ENCODE measurements at places on chromosomes 11 and 22.

DNA sequence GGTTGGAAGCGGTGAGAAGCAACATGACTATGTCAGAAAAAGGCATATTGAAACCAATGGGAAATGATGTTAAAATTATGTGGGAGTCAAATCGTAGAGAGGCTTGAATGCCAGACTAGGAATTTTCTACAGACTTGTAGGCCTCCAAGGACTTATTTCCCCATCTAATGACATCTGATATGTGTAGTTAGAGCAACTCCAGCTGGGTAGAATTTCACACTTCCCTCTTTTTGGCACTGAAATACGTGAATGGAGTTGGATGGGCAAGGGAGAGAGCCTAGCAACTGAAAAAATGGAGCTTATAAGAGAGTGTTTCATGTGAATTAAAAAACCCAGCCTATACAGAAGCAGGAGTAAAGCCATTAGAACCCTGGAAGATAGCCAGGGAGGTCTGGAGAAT, 304.2 kb downstream of the INSC start:
- DNase-seq, result no peak

DNA sequence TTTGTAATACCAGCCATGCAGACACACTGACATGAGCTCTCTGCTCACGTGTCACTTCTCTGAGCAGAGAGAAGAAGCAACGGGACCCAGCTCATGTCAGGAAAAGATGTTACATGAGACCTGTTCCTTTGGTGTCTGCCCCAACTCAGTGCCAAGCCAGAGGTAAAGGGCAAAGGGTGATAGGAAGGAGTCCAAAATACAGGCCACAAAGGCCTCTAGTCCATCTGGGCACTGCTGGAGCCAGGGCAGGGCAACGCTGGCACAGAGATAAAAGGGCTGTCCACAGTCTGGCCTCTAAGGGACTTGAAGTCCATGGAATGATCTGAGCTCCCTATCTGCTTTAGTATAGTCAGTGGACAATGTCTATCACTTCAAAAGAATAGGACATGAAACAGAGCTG, 79.3 kb downstream of the SLC1A2 start:
- DNase-seq, result no peak

- peak; percentile 82 for DNase-seq
Observed at GRCh38 chr22:35023692-35024363, 42.1 kb upstream of the ISX start.

GRCh38 chr11:92376146-92376599, 151.6 kb downstream of the FAT3 start:
- DNase-seq, result no peak

DNA sequence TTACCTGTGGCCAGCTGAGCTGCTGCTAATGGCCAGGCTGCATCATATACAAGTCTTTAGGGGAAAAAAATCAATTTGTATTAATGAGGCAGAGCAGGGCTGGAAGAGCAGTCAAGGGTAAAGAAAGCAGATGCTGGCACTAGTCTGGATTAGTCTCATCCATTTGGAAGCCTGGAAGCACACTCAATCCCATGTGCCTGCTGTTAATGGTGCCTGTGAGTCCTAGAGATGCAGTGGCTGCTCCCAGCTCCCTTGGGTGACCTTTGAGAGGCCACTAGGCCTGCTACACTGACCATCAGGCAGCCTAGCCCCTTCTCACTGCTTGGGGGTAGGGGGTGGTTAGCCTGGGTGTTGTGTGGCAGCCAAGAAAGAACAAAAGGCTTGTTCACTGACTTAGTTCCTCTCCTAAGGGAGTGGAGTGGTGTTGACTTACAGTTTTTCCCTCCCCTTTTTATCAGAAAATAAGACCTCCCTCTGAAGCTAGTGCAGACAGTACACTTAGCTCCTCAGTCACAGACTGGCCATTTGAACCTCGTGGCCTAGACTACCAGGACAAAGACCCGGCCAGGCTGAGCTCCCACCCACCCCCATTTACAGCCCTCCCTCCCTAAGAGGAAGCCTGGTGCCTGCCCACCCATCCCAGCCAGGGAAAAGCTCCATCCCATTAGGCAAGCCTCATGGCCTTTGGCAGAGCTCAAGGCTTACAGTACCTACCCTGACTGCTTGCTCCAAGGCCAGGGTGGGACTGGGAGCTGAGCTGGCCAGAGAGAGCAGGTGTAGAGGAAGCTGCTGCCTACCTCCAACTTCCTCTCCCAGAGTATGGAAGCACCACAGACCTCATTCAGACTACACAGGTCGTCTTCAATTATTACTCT, 7.8 kb downstream of the PIK3IP1 start:
- no peak for DNase-seq

DNA sequence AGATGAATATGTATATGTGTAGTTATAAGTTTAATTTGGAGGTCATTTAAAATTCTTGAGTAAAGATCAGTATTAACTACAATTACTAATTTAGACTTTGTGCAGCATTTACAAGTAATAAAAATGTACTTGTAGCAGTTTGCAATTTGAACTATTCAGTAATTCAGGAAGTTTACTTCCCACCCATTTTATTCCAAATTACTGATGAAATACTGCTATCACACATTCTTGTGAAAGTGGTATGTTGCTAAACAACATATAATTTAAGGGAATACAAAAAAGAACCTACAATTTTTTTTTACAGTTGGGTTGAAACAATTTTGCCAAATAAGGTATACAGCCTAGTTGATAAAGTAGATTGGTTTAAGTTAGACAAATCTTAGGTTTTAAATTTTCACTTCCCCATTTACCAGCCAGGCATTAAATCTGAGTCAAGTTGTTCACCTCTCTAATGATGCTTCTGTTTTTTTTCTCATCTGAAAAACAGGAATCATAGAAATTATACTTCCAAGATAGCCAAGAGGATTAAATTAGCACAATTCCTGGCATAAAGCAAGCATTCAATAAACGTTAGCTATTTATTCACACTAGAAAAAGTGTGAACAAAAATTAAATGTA, 45.3 kb downstream of the ZBTB44 start:
- no peak for DNase-seq

DNA sequence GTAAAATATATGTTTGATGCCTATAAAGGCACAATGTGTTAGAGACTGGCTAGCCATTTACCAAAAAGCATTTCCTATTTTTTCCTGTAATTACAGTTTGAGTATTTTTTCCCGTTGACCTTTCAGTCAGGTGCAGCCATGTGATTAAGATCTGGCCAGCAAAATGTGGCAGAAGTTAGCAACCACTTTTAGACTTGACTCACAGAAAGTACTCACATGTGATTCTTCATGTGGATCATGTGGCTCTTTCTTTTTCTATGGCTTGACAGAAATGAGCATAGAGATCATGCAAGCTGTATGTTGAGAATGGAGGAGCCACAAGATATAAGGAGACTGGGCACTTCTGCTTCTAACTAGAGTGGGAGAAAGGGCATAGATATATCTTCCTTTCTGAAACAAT, 27.3 kb upstream of the RAB38 start:
- DNase-seq, result no peak

- DNase-seq, result no peak
Observed at GRCh38 chr11:112977755-112978154, 16.5 kb downstream of the NCAM1 start.

GRCh38 chr11:3207526-3208189, 11.0 kb downstream of the MRGPRG start:
- DNase-seq, result no peak

- DNase-seq, result no peak
Observed at GRCh38 chr11:47924184-47924691, 56.1 kb upstream of the PTPRJ start.

DNA sequence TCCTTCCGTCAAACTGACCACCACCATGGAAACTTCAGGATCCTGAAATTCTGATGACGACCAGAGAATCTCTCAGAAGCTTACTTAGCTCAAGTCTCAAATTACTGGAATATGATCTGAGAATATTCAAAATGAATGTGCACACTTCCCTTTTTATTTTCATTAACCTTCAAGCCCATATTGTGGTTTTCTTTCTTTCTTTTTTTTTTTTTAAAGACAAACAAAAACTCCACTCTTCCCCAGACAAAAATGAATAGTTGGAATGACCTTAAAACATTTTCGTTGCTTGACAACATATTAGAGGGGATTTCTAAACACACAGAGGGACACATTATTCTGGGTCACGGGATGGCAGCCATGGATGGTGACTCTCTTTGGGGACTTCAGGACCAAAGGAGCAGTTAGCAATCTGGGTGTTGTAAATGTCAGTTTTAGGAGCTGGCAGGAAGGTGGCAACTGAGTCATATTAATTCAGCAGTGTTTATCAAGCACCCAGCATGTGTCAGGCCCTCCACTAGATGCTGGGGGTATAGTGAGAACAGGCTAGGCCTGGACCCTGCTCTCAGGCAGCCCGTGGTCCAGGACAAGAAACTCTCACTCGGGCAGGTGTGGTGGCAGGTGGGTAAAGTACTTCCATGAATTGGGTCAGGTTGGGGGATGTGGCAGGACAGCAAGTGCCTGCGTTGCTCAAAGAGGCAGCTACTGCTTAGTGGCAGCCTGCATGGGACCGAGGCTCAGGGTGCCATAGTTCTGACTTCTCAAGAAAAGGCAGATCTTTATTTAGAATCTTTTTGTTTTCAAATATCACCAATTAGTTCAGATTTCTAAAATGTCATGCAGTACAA, 126.1 kb downstream of the HIPK3 start:
- no peak for DNase-seq

DNA sequence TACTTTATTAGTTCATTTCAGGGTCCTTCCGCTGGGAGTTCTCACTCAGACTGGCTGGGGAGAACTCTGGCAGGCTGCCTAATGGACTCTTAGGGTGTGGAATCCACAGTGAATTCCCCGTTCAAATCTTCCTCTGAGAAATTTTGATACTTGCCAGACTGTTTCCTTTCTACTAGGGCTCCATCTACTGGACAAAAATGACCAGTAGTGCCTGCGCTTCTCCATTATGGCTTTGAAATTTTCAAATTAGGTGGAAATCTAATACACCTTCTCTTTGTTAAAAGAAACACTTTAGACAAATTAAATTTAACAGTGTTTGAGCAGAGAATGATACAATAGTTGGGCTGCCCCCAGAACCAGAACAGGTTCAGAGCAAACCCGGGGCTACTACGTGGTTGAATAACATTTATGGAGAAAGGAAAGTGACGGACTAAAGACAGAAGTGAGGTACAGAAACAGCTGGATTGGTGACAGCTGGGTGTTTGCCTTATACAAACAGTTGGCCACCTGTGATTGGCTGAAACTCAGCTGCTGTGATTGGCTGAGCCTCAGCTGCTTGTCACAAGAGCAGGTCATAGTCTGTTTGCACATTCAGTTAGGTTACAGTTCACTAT, 52.9 kb upstream of the FDX1 start:
- DNase-seq, result no peak

GRCh38 chr11:1825039-1825740, 9.6 kb upstream of the SYT8 start:
- no peak for DNase-seq

DNA sequence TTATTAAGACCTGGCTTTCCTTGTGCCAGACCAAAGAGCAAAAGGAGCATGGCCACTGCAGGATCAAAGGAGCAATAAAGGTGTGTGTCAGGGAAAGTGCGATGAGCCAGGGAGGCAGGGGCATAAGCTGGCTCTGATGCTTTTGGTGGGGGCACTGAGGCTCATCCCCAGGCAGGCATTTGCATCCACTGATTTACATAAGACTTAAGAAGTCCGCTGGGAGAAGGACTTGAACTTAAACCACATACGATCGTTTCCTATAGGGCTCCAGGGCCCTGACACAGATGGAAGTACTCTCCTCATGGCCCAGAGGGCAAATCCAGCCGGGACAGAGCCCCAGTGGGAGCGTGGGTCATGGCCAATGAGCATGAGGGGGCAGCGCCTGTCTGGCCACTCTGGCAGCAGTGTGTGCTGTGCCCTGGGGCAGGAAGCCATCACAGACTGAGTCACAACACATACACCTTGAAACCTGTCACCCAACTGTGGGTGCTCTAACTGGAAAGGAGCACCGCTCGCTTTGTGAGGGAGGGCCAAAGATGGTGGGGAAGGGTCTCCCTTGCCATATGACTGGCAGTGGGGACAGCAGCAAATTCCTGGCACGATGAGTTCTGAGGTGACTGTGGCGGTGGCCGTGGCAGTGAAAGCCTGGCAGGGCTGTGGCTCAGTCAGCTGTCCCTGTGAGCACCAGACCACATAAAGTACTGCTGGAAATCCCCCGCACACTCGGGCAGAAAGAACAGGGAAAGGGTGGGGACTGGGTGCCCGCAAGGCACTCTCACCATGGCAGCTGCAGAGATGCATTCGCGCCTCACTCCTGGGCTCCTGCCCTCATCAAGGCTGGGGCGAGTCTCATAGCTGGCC, 79.4 kb upstream of the LMO1 start:
- DNase-seq, result no peak

DNA sequence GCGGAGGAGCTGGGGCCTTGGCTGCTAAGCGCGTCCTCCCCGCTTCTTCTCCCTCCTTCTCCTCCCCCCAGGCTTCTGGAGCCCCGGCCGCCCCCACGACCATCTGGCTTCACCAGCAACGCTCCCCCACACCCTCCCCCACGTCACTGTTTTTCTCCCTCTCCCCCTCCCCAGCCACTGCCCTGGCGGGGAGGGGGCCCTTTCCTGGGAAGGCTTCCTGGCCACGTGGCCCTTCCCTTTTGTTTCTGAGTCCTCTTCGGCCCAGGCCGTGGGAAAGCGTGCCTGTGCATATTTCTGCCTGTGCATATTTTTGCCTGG, 27.7 kb downstream of the RTN4R start:
- DNase-seq, result no peak

- no peak for DNase-seq
Observed at GRCh38 chr11:47550288-47551047, 2.5 kb downstream of the CELF1 start.

DNA sequence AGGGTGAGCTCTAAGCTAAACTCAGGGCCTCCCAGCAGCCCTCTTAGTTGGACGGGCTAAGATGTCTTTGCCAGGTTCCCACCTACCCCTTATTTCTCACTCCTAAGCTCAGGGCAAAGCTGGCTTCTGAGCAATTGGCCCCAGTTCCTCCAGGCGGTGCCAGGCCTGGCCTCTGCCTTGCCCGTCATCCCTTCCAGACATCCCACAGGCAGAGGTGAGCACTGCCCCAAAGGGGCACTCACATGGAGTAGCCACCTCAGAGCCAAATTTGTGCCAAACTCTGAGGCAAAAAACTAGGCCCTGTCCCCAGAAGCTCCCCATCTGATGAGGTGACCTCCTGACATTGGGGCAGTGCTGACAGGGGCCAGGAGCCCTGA, 9.7 kb downstream of the RHOD start:
- no peak for DNase-seq

GRCh38 chr11:131591051-131591461, 220.6 kb downstream of the NTM start:
- no peak for DNase-seq

DNA sequence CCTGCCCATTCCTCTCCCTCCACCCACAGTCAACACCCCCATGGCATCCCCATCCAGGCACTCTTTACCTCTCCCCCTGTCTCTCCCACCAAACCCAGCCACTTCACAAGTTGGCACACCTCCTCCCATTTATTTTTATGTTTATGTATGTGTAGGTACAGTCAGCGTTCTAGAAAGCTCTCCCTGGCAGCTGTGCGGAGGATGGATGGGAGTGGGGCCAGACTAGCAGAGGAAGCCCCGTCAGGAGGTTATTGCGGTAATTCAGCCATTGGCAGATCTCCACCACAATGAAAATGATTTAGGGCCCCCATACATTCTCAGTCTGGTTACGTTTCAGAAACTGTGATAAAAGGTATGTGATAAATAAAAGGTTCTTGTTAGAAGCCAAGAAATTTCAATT, 51.3 kb downstream of the BTG4 start:
- DNase-seq, result peak; percentile 30

GRCh38 chr22:37456346-37456745, 29.1 kb upstream of the ELFN2 start:
- DNase-seq, result no peak

All from activated CD8-positive, alpha-beta memory T cell treated with anti-CD3 and anti-CD28 coated beads for 24 hours (primary cell).